ENCODE measurements at places on chromosomes 2 and 18.

DNA sequence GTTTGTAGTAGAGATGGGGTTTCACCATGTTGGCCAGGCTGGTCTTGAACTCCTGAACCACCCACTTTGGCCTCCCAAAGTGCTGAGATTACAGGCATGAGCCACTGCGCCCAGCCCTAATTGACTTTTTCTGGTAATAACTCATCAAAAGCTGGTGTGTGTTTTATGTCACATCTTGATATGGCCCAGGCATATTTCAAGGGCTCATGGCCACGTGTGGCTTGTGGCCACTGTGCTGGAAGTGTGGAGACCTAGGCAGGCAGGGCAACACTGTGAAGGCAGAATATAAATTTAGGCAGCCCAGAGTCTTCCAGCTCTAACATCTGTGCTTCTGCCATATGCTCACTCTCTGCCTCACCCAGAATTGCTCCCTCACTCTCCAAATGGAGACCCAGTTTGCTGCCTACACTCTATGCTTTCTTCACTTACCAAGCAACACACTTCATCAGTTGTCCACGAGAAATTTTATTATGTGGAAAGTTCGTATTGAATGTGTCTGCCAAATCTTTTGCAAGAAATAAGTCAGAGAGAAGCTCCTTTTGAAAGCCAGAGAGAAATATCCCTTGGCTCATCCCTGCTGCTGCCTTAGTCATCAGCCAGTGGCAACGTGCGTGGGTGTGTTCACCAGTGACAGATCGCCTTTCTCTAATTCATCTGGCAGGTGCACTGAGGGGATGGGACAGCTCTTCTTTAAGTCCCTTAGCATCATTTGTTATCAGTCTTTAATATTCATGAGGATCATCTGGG lies 129.4 kb upstream of the CXCR4 start:
- no peak for DNase-seq

DNA sequence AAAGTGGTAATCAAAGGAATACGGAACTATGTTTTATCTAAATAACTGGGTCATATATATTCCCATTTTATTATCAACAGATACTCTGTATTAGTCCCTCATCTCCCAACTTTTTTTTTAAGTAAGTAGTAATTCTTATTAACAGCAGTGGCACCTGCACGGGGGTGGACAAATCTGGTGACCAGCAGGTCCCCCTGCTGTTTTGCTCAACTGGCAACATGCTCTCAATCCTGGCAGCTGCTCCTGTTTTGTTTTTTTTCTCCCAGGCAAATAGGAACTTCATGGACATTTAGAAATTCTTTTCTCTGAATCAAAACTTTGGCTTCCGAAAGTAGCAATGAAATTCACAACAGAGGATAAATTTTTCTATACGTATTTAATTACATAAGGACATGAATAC lies 193.5 kb downstream of the SS18 start:
- no peak for DNase-seq

DNA sequence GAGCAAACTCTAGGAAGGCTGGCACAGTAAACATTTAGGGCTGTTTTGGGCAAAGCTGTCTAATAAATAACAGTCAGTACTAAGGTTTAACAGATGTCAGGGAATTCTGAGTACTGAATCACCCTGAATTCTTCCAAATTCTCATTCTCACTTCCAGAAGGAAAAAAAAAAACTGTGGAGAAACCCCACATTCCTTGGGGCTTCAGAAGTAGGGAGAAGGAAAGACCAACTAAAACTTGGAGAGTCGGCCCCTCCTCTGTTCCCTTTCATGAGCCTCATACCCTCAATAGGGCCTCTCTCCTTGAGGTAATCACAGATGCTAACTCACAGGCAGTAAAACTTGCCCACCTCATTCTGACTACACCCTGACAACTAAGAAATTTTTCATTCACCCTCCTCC lies 62.1 kb downstream of the CCDC148 start:
- no peak for DNase-seq

DNA sequence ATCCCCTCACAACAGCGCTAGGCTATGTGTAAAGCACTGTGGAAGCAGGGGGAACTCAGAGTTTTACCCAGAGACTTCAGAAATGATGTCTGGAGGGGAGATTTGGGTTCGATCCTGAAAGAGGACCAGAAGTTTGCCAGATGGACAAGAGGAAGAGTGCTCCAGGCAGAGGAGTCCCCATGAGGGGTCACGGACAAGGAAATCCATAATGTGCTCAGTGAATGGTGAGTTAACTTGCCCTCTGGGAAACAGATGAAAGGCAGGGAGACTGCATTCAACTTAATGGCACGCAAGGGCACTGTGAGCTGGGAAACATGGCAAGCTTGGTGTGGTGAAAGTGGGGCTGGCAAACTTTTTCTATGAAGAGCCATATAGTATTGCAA lies 6.0 kb upstream of the ASAP2 start:
- no peak for DNase-seq

GRCh38 chr2:233974530-233975071 lies 57.4 kb downstream of the TRPM8 start:
- DNase-seq: no peak

DNA sequence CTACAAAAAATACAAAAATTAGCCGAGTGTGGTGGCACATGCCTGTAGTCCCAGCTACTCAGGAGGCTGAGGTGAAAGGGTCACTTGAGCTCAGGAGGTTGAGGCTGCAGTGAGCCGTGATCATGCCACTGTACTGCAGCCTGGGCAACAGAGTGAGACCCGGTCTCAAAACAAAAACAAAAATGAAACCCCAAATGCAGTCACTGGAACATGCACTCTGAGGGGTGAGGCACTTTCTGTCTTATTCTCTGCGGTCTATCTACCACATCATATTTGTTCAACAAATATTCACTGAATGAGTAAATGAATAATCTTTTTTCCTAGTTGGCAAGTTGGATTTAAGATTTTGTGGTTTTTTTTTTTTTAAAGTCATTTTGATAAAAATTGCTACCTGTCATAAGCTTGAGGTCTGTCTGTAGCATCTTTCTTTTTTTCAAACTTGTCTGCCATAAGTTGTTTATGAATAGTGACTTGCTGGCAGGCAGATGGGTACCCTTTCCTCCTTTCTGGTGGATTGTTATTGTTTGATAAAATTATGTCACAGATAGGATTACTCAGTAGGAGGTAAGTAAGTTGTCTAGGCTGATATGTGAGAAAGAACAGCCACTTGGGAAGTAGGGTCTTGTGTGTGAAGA lies 11.8 kb downstream of the CHRNA1 start:
- no peak for DNase-seq

DNA sequence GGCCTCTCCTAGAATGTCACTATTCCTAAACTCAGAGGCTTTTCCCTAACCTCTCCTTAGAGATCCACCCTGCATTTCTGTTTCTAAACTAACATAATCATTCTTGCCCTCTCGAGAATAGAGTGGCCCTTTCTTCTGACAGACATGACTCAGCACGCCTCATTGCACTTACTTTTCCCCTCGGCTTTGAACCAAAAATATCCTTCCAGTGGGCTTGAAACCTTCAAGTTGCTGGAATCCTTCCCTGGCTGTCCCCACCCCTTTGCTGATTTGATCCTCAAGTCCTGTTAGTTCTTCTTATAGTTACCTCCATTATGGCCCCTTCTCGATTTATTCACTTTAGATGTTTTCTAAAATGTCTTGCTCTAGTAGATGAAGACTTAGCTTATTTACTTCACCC lies 158.0 kb downstream of the LTBP1 start:
- DNase-seq: peak; percentile 24

GRCh38 chr2:216340280-216340631 lies 32.0 kb downstream of the MARCHF4 start:
- DNase-seq: no peak

DNA sequence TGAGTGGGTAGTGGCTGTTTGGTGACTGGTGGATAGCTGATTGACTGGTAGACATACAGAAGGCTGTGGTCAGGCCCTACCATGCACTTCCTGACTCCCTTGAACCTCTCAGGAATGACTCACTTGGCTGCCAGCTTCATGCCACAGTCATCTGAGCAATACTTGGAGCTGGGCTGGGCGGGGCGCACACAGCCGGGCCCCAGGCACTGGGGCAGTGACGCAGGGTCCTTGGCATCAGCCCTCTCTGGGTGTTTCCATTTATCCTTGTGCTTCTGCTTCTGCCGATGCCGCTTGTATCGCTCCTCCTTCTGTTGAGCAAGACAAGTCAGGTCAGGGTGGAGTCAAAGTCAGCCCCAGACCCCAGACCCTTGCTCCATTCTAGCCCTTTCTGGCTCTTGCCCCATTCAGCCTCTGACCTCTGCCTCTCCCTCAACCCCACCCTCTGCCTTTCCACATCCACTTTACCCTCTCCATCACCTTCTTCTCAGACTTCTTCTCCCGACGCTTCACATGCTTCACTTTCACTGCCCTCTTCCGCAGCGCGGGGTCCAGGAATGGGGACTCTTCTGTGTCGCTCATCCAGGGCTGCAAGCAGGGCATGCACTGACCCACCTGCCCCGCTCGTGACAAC lies 3.0 kb upstream of the MBD1 start:
- no peak for DNase-seq

GRCh38 chr2:225494100-225494459 lies 94.6 kb downstream of the NYAP2 start:
- no peak for DNase-seq

GRCh38 chr2:99066075-99066958 lies 75.2 kb upstream of the C2orf15 start:
- peak; percentile 88 for DNase-seq

- no peak for DNase-seq
These were observed 54.7 kb downstream of the ARHGAP15 start for GRCh38 chr2:143183804-143184463.

Data from DMS79 treated with DMSO at 0.1 percent for 48 hours (cell line).